ENCODE measurements at places on chromosomes 2 and 18.
A peak's percentile ranks its signal among the peaks of the same experiment; 100 is the strongest.

GRCh38 chr2:197109326-197109725 is 182.8 kb upstream of the PGAP1 start:
- no peaks in the 10 kb centered on the region for H3K27me3 ChIP-seq
- DNase-seq, result no peak
- peak overlapping the region; percentile 60 for H3K27ac ChIP-seq
- no peaks in the 10 kb centered on the region for H3K36me3 ChIP-seq
- no peak overlapping the region for H3K4me3 ChIP-seq
- no peaks in the 10 kb centered on the region for H3K4me1 ChIP-seq

DNA sequence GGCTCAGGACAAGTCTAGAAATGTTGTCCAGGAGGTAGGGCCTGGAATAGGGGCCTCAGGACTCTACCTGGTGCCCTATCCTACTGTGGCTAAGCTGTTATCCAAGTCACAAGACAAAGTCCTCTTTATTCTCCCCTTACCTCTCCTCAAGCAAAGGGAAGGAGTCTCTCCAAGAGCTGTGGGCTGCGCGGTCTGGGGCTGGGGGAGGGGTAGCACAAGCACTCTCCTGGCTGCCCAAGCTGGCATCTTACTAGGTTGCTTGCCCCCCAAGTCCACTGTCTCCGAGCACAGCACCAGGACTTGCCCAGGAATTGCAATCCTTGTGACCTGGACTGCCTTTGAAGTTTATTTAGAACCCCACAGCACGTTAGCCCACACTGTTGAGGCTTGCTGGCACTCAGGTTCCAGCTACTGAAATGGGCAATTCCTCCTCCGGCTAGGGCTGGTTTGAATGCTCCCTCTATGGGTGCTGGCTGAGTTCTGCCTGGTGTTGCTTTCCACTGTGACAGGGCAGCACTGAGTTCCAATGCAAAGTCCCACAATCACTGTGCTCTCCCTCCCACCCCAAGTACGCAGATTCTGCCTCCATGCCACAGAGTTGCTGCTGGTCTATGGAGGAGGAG is 18.5 kb downstream of the DHRS9 start:
- peak overlapping the region; percentile 12 for H3K27ac ChIP-seq
- no peaks in the 10 kb centered on the region for H3K4me1 ChIP-seq
- no peaks in the 10 kb centered on the region for H3K27me3 ChIP-seq
- no peak for DNase-seq

DNA sequence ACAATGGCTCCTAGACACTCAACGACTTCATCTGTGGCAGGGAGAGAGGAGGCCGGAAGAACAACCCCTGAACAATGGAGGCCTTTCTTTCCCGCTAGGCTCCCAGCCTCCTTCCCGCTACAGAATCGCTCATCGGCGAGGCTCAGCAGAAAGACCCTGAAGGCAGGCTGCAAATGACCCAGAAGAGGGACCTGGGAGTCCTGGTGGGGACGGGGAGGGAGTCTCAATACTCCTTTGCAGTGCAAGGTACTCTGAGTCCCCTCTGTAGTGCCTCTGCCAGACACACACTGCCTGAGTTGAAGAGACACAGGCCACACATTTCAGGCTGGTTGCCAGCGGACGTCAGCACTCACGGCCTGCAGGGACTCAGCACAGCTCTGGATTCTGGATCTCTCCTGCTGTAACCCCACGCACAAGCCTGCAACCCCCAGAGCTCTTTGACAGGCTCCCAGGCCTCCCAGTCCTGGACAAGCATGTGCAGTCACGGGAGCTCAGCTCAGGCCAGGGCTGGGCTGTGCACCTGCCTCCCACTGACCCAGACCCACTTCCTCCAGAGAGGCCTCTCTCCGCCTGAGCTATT is 6.1 kb downstream of the GPR17 start:
- H3K27ac ChIP-seq, result peak overlapping the region; percentile 29
- H3K27me3 ChIP-seq, result no peaks in the 10 kb centered on the region
- no peak overlapping the region for H3K4me3 ChIP-seq
- H3K4me1 ChIP-seq, result no peaks in the 10 kb centered on the region
- no peak for DNase-seq
- no peaks in the 10 kb centered on the region for H3K36me3 ChIP-seq

DNA sequence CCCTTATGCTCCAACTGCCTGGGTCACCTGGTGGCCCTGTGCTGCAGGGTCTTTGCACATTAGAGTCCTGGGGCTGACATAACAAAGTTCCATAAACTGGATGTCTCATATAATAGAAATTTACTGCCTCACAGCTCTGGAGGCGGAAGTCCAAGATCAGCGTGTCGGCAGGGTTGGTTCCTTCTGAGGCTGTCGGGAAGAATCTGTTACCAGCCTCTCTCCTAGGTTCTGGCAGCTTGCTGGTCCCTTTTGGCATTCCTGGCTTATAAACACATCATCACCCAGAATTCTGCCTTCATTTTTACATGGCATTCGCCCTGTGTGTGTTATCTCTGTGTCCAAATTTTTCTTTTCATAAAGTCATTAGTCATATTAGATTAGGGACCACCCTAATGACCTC is 170.5 kb downstream of the NDUFA10 start:
- DNase-seq, result no peak
- no peak overlapping the region for H3K4me3 ChIP-seq
- H3K36me3 ChIP-seq, result no peaks in the 10 kb centered on the region
- H3K27ac ChIP-seq, result no peak overlapping the region

GRCh38 chr2:152657043-152657442 is 60.2 kb downstream of the PRPF40A start:
- no peaks in the 10 kb centered on the region for H3K4me1 ChIP-seq
- no peak overlapping the region for H3K27ac ChIP-seq
- H3K27me3 ChIP-seq, result no peaks in the 10 kb centered on the region
- no peak for DNase-seq
- no peak overlapping the region for H3K4me3 ChIP-seq

DNA sequence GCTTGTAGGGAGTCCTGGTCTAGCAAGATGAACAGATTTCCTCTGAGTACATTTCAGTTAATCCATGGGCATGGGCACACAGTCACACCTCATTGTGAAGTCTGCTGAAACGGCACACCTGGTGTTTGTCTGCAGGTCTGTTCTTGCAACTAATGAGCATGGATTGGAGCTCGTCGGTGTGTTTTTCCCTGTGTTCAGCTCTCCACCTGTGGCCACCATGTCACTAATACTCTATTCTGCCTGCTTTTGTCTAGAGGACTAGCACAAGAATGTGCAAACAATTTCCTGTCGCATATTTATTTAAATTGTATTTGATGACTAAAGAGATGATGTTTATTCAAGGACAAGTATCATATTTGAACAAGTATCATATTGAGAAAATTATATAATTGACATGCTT is 24.5 kb upstream of the PPP4R1 start:
- H3K4me1 ChIP-seq, result no peaks in the 10 kb centered on the region
- DNase-seq, result no peak
- no peak overlapping the region for H3K4me3 ChIP-seq
- H3K36me3 ChIP-seq, result no peaks in the 10 kb centered on the region

GRCh38 chr2:38653715-38654527 is 12.0 kb upstream of the GALM start:
- H3K4me1 ChIP-seq, result no peaks in the 10 kb centered on the region
- no peaks in the 10 kb centered on the region for H3K36me3 ChIP-seq
- no peak for DNase-seq
- no peak overlapping the region for H3K4me3 ChIP-seq
- no peaks in the 10 kb centered on the region for H3K27me3 ChIP-seq

- H3K36me3 ChIP-seq, result no peaks in the 10 kb centered on the region
- peak overlapping the region; percentile 27 for H3K4me3 ChIP-seq
- peak overlapping the region; percentile 15 for H3K27ac ChIP-seq
Observed at GRCh38 chr2:64288321-64289193, 144.3 kb upstream of the PELI1 start.

DNA sequence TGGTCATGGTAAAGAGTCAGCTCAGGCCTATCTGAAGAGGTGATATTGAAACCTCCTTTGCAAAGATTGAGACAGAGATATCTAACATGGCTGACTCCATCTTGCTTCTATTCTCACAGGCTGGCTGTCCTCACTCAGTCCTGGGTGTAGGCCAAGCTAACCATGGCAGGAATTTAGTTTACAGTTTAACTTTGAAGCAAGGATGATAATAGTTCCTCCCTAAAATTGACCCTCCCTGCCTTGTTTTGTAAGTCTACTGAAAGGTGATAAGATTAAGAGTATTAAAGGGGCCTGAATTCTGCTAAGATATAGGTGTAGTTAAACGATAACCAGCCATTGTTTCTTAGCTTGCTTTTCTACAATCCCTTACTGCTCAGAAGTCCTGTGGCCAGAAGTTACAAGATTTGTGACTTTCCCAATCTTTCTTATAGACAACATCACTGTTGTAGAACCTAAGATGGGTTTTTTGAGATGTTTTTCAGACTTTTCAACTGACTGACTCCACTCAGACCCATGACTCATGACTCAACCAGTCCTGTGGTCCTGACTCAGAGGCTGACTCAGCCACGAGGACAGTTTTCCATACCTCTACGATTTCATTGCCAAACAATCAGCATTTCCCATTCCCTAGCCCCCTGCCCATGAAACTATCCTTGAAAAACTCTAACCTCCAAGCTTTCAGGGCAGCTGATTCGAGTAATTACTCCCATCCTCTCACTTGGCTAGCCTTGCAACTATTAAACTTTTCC is 195.7 kb upstream of the SESTD1 start:
- no peak overlapping the region for H3K4me3 ChIP-seq
- H3K27ac ChIP-seq, result no peak overlapping the region
- no peak for DNase-seq
- H3K4me1 ChIP-seq, result no peaks in the 10 kb centered on the region
- no peaks in the 10 kb centered on the region for H3K27me3 ChIP-seq

GRCh38 chr2:177000061-177000714 is 212.4 kb upstream of the HNRNPA3 start:
- DNase-seq, result no peak
- H3K36me3 ChIP-seq, result no peaks in the 10 kb centered on the region
- no peaks in the 10 kb centered on the region for H3K27me3 ChIP-seq

- H3K4me3 ChIP-seq, result no peak overlapping the region
- peak overlapping the region; percentile 93 for H3K27ac ChIP-seq
- peaks cover 24% of the 10 kb centered on the region for H3K4me1 ChIP-seq
- DNase-seq, result no peak
Observed at GRCh38 chr2:62305421-62306176, 109.7 kb downstream of the B3GNT2 start.

- H3K27ac ChIP-seq, result no peak overlapping the region
- H3K4me3 ChIP-seq, result no peak overlapping the region
- no peaks in the 10 kb centered on the region for H3K27me3 ChIP-seq
- H3K4me1 ChIP-seq, result no peaks in the 10 kb centered on the region
Observed at GRCh38 chr2:157150747-157151146, 106.8 kb upstream of the GALNT5 start.

DNA sequence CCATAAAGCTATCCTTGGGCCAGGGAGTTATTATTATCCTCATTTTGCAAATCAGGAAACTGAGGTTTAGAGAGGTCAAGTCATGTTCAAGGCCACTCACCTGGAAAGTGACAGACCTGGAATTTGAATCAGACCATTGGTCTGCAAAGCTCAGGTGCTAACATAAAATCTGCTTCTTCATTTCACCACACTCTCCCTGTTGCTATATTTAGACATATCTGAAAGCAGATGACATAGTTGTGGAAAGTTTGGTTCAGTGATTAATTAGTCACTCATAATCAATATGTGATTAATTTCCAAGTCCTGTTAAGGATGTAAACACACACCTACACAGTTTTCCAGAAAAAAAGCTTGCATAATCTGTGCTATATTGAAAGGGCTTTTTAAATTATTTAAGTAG is 57.4 kb downstream of the LINC00305 start:
- H3K4me3 ChIP-seq, result no peak overlapping the region
- H3K27me3 ChIP-seq, result no peaks in the 10 kb centered on the region
- no peaks in the 10 kb centered on the region for H3K4me1 ChIP-seq
- no peak for DNase-seq

DNA sequence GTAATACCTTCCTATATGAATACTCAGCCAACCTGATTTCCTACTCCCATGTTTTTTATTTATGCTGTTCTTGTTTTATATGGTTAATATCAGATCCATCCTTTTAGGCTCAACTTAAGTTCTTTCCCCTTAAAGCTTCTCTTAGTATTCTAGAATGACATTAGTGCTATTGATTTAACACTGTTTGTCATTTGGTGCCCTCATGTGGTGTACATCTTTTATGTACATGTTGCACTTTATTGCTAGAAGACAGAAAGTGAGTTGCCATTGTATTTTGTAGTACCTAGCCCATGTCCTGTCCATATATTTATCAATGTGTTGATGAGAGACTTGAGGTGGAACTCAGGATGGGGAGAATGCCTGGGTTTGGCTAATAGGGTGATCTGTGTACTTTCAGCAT is 2.5 kb downstream of the HTRA2 start:
- no peak overlapping the region for H3K4me3 ChIP-seq
- no peaks in the 10 kb centered on the region for H3K36me3 ChIP-seq
- H3K27ac ChIP-seq, result no peak overlapping the region

DNA sequence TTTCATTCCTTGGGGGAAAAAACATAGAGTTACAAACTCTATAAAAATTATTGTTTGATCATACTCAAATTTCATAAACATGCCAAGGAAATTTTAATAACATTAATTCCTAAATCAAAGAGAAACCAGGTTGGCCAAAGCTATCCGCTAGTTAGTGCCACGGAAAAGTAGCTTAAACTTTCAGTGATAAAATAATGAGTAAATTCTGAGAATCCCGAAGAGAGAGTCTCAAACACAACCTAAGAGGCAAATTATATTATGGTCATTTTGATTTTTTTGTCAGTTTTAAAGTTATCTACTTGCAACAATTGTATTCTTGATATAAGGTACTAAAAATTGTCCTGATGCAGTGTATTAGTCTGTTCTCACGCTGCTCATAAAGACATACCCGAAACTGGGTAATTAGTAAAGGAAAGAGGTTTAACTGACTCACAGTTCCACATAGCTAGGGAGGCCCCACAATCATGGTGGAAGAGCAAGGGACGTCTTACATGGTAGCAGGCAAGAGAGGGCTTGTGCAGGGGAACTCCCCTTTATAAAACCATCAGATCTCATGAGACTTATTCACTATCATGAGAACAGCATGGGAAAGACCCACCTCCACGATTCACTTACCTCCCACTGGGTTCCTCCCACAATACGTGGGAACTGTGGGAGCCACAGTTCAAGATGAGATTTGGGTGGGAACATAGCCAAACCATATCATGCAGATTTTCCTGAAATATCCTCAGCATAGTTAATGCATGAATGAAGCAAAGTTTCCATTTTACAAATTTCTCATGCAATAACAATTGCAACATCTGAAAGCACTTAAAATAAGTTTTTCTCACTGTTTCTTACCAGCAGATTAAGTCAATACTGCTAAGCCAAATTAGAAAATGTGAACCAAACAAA is 205.9 kb upstream of the STK17B start:
- H3K27me3 ChIP-seq, result no peaks in the 10 kb centered on the region
- no peak overlapping the region for H3K4me3 ChIP-seq
- DNase-seq, result no peak
- no peak overlapping the region for H3K27ac ChIP-seq
- H3K4me1 ChIP-seq, result no peaks in the 10 kb centered on the region
- H3K36me3 ChIP-seq, result no peaks in the 10 kb centered on the region
